ENCODE measurements at places on chromosomes 13 and 19.

DNA sequence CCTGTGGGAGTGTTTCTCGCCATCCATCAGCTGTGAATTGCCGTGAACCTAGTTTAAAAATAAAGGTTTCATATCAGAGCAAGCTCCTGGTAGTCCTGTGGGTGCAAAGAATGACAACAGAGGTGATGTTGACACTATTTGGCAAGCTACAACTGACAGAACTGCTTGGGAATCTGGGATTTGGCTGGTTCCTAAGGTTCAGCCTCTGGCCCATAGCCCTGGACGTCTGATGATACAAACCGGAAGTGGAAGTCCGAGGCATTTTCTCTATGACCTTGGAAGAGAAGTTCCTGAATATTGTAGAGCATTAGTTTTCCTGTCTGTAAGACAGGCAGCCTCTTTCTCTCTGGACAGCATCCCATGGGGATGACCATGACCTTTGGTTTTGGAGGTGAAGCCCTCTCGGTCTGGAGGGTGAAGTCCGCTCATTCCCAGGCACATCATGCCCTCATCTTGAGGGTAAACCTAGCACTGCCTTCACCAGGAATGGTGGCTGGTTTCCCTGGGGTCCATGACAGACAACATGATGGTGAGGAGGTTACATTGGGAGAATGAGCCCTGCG lies 29.1 kb downstream of the GATAD2A start:
- DNase-seq = no peak
- peaks cover 76% of the 10 kb centered on the region for H3K4me1 ChIP-seq
- H3K27me3 ChIP-seq = no peaks in the 10 kb centered on the region
- H3K27ac ChIP-seq = peak overlapping the region; percentile 76
- no peaks in the 10 kb centered on the region for H3K36me3 ChIP-seq

- H3K27ac ChIP-seq = no peak overlapping the region
- DNase-seq = no peak
- no peaks in the 10 kb centered on the region for H3K27me3 ChIP-seq
- no peak overlapping the region for H3K4me3 ChIP-seq
- H3K4me1 ChIP-seq = no peaks in the 10 kb centered on the region
Observed at GRCh38 chr13:36067746-36068381, 63.3 kb downstream of the DCLK1 start.

DNA sequence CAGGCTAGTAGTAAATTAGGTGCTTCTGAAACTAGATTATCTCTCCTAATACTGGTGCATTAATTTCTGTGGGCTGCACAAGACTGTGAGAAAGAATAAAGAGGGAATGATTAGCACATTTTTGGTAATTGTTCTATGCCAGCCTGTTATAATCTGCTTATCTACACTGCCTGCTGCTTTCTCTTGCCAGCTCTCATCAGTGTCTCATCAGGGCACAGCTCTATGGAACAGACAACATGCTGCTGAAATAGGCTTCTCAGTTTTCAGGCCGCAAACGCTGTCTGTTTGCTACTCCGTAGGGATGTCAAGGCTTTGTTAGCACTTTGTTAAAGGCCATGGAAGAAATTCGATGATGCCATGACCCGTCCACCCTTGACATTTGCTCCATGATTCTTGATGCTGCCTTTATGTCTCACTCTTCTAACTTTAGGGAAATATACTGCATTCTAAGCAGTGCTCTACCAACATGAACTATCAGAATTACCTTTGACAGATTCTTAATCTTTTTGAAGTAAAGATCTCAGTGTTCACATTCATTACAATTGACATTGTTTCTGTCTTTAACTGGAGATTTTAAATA lies 84.0 kb upstream of the PRR20A start:
- H3K36me3 ChIP-seq = no peaks in the 10 kb centered on the region
- no peaks in the 10 kb centered on the region for H3K27me3 ChIP-seq
- no peak overlapping the region for H3K27ac ChIP-seq
- H3K4me1 ChIP-seq = no peaks in the 10 kb centered on the region

DNA sequence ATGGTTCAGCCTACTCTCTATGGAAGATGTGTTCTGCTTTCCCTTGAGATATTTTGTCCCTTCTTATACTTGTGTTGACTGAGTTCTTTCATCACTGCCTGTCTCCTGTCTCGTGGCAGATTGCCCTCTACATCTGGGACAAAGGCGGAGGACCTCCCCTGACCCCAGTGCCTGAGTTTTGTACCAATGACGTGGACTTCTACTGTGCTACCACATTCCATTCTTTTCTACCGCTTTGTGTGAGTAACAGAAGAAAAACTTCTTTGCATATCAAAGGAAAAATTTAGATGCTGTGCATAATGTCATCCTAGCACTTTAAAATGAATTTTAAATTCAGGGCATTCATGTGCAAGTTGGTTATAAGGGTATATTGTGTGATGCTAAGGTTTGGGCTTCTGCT lies 74.6 kb downstream of the B3GLCT start:
- no peak overlapping the region for H3K27ac ChIP-seq
- no peak for DNase-seq
- H3K4me1 ChIP-seq = no peaks in the 10 kb centered on the region
- peaks cover 79% of the 10 kb centered on the region for H3K36me3 ChIP-seq
- H3K27me3 ChIP-seq = no peaks in the 10 kb centered on the region

DNA sequence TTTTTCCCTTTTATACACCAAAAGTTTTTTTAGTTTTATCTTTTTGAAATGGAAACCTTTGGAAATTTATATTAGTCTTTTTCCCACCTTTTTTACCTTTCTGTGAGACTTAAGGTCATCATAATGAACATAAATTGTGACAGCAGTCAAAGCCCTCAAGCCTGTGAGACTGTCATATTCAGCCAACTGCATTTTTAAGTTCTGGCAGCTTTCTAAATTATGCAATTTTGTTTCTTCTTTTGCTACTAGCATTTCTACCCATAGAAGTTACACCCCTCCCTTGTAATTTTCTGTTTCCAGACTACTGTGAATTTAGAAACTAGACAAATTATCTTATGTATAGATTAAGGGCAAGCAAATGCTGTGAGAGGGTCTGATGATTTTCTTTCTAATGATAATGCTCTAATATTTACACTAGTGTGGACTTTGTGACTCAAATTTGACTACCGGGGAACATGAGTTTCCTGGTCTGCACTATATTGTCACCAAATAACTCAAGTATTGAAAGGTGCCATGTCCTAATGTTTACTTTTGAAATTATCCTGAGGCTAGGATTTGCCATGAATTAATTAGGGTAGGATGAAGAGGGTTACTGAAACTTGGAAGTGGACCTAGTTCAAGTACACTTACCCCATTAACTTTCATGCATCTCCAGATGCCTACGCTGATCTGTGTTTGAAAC lies 43.7 kb downstream of the FRY start:
- H3K27me3 ChIP-seq = peaks cover 1% of the 10 kb centered on the region
- H3K4me3 ChIP-seq = no peak overlapping the region
- no peak overlapping the region for H3K27ac ChIP-seq

DNA sequence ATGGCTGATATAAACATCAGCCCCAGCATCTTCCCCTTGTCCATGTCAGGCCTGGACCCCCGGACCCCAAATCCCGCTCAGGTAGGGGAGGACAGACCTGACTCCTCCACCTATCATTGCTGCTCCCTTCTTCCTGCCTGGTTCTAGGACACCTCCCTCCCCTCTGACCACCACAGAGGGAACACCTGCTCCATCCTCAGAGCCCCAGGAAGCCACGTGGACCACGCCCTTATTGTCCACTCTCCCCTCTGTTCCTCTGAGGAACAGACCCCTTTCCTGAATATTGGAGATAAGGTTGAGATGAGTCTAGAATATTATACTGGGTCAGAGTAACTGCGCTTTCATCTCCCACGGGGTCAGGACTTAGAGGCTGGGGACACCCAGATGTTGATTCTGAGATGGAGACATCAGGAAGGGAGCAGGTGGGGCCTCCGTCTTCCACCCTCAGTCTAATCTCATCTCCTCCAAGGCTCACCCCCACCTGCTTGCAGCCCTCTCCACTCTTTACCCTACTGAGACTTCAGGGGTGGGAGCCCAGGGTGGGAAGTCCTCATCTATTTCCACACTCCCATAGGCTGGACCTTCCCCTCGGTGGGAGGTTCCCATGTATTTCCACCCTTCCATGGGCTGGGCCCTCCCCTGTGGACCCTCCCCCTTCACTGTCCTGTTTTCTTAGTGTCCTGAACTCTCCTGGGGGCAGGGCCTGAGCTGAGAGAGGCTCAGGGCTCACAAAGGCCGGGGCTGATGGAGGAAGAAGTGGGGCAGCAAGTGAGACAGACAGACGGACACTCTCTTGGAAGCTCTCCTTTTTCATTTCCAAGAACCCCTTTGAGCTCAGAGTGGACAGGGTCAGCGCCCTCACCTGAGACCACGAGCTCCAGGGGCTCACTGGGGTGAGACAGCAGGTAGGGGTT lies 2.7 kb downstream of the LILRA4 start:
- H3K36me3 ChIP-seq = no peaks in the 10 kb centered on the region
- no peak for DNase-seq
- H3K27me3 ChIP-seq = peaks cover 1% of the 10 kb centered on the region
- H3K27ac ChIP-seq = no peak overlapping the region
- no peak overlapping the region for H3K4me3 ChIP-seq

DNA sequence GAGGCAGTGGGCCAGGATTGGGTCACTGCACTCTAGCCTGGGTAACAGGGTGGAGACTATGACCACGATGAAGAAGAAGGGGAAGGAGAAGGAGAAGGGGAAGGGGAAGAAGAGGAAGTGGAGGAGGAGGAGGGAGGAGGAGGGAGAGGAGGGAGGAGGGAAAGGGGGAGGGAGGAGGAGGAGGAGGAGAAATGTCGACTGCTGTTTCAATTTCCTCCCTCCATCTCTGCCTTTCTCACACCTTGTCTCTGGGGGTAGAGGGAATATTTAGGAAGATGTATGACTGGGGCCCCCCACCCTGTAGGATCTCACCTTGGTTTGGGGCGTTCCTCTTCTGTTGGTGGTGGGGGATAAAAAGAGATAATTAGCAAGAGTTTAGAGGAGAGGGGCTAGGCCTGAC lies 3.8 kb downstream of the TNNT1 start:
- H3K36me3 ChIP-seq = no peaks in the 10 kb centered on the region
- no peak overlapping the region for H3K4me3 ChIP-seq
- H3K4me1 ChIP-seq = peaks cover 14% of the 10 kb centered on the region
- peaks cover 48% of the 10 kb centered on the region for H3K27me3 ChIP-seq
- no peak for DNase-seq

GRCh38 chr19:46283771-46284170 lies 13.1 kb upstream of the HIF3A start:
- no peak for DNase-seq
- H3K27me3 ChIP-seq = peaks cover 4% of the 10 kb centered on the region
- H3K4me3 ChIP-seq = no peak overlapping the region
- no peaks in the 10 kb centered on the region for H3K4me1 ChIP-seq
- H3K36me3 ChIP-seq = no peaks in the 10 kb centered on the region
- H3K27ac ChIP-seq = no peak overlapping the region

GRCh38 chr13:100845128-100845757 lies 170.6 kb upstream of the TMTC4 start:
- no peak overlapping the region for H3K27ac ChIP-seq
- no peaks in the 10 kb centered on the region for H3K27me3 ChIP-seq
- H3K36me3 ChIP-seq = no peaks in the 10 kb centered on the region
- no peaks in the 10 kb centered on the region for H3K4me1 ChIP-seq
